ENCODE measurements at places on chromosomes 3 and 15. TPM values are rescaled to one million over a fixed set of nuclear protein-coding genes. Genes with fewer than 3 reads are reported as not detected.
A peak's percentile ranks its signal among the peaks of the same experiment; 100 is the strongest.

CAMK2N2 gene
- total RNA-seq = 0.25 TPM

GABRG3 gene
- total RNA-seq = not detected

PPP2R3A gene
- 0.51 TPM for total RNA-seq

DNA sequence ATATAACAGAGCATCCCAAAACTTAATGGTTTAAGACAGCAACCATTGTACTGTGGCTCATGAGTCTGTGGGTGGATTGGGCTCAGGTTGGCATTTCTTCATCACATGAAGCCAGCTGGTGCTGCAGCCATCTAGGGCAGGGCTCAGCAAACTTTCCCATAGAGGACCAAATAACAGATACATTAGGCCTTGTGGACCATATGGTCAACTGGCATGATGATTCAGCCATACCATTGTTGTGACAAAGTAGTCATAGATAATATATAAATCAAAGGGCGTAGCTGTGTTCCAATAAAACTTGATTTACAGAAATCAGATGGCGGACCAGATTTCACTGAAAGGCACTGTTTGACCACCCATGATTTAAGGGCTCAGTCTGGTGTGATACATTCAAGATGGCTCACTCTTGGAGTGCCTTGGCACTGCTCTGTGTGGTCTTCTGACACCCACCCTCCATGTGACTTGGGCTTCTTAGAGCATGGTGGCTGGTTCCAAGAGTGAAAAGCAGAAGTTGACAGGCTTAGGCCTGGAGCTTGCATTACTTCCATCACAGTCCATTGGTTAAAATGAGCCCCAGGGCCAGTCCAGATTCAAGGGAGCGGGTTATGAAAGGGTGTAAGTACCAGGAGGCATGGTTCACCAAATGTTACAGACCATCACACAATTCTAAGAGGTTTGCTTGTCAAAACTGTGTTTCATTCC, 40.8 kb upstream of the BHLHE40 start:
- H3K27ac ChIP-seq = no peak overlapping the region
- no peaks in the 10 kb centered on the region for H3K27me3 ChIP-seq
- no peak for DNase-seq
- peaks cover 15% of the 10 kb centered on the region for H3K4me1 ChIP-seq

DNA sequence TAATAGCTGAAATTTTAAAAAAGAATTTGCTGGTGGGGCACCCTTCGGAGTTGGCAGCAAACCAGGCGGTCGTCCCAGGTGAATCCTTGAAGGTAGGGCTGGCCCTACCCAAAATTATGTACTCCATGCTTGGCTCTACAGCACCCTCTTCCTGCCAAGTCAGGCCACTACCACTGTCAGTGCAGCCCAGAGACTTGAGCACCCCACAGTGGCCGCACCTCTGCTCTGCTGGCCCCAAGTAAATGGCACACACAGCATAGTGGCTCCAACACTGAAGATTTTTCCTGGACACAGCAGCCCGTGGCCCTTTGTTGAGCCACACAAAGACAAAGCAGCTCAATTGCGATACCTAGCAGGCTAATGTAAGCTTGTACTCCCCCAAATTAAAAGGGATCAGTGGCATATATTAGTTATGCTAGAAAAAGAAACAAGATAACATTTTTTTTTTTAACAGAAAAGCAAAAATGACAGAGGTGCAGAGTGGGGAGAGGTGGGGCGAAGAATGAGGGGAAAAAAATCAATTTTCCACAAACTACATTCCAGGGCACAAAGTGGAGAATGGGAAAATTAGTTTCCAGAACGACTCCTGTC, 250.5 kb downstream of the UACA start:
- H3K4me1 ChIP-seq = peaks cover 25% of the 10 kb centered on the region
- peaks cover 2% of the 10 kb centered on the region for H3K27me3 ChIP-seq
- DNase-seq = peak; percentile 89
- no peak overlapping the region for H3K27ac ChIP-seq
- peaks cover 18% of the 10 kb centered on the region for H3K36me3 ChIP-seq
- no peak overlapping the region for H3K4me3 ChIP-seq
